Hepatocyte (in vitro differentiated cells): ENCODE measurements at places on chromosomes 13 and 19.

DNA sequence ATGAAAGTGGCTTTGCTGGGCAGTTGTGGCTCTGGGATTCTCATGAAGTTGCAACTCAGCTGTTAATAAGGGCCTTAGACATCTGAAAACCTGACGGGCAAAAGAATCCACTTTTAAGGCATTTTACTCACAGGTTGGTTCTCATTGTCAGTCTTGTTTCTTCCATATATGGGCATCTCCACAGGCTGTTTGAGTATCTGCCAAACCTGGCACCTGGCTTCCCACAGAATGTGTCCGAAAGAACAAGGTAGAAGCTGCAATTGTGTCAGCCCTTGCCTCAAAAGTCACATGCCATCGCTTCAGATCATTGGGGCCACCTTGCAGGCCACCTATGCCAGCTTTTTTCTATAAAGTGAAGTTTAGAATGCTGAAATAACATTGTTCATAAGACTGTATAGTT lies 102.4 kb downstream of the KCTD12 start:
- DNase-seq: no peak
- H3K4me1 ChIP-seq: no peaks in the 10 kb centered on the region
- H3K4me3 ChIP-seq: no peak overlapping the region
- H3K27ac ChIP-seq: no peak overlapping the region
- no peaks in the 10 kb centered on the region for H3K27me3 ChIP-seq

GRCh38 chr19:5050067-5050656 lies 81.2 kb downstream of the KDM4B start:
- H3K27me3 ChIP-seq: no peaks in the 10 kb centered on the region
- H3K27ac ChIP-seq: no peak overlapping the region
- H3K36me3 ChIP-seq: no peaks in the 10 kb centered on the region

DNA sequence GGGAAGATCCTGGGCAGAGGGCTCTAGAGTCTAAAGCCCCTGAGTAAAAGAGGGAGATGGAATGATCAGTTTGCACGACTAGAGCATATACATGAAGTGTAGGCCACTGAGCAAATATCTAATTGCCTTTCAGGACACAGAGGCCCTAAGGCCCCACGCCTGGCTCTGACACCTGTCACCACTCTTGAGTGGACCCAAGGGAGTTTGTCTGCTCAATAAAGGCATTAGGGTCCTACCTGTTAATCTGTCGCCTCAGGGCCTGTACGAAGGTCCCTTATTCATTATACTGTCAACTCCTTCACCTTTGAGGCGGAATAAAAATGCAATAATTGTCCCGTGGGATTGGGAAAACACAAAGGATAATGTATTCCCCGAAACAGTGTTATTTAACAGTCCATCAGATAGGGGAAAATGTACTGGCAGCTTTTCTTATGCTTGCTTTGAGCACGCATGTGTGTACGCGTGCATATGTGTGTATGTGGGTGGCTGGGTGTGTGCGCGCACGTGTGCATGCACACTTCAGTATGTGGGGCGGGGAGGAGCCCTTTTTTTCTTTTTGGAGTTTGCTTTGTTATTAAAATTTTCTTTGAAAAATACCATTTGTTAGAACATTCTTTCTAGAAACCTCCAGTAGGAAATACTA lies 161.8 kb upstream of the SERP2 start:
- H3K4me3 ChIP-seq: no peak overlapping the region
- peaks cover 4% of the 10 kb centered on the region for H3K4me1 ChIP-seq
- no peak for DNase-seq
- H3K27me3 ChIP-seq: no peaks in the 10 kb centered on the region
- H3K27ac ChIP-seq: no peak overlapping the region

- H3K4me3 ChIP-seq: no peak overlapping the region
- H3K27ac ChIP-seq: no peak overlapping the region
- DNase-seq: no peak
- H3K4me1 ChIP-seq: no peaks in the 10 kb centered on the region
- no peaks in the 10 kb centered on the region for H3K27me3 ChIP-seq
These were observed 1129.3 kb upstream of the PCDH20 start for GRCh38 chr13:62544928-62545327.

DNA sequence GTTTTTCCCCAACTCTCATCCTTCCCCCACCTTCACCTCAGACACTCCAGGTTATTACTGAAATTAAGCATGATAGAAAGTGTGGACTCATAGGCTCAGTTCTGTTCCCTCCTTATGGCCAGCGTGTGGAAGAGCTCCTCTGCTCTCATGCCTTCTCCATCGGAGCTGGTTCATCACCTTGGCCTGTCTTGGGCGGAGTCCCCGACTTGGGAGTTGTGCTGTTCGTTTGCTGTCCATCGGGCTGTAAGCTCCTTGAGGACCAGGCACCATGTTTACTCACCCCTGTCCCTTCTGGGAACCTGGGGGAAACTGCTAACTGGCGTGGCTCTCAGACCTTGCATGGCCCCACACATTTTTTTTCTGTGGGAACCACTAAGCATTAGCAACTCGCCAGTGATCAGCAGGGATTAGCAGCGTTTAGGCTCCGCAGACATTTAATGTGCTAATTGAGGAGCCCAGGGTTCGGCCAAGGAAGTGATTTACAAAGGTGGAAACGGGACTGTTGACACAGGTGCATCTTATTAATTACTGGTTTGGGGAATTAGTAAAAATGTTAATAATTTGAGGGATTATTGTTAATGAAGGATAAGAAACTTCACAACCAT lies 123.8 kb downstream of the TM9SF2 start:
- no peaks in the 10 kb centered on the region for H3K27me3 ChIP-seq
- peaks cover 6% of the 10 kb centered on the region for H3K4me1 ChIP-seq
- no peak for DNase-seq

DNA sequence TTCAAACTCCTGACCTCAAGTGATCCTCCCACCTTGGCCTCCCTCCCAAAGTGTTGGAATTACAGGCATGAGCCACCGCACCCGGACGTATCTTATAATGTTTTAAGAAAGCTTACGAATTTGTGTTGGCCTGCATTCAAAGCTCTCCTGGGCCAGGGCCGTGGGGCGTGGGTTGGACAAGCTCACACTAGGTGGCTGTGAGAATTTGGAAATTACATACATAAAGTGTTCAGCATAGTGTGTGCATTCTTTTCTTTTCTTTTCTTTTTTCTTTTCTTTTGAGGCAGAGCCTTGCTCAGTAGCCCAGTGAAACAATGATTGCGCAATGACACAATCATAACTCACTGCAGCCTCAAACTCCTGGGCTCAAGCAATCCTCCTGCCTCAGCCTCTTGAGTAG lies 2.6 kb downstream of the ZSWIM4 start:
- peaks cover 15% of the 10 kb centered on the region for H3K4me1 ChIP-seq
- H3K27me3 ChIP-seq: no peaks in the 10 kb centered on the region
- no peak for DNase-seq
- H3K36me3 ChIP-seq: no peaks in the 10 kb centered on the region
- no peak overlapping the region for H3K27ac ChIP-seq

GRCh38 chr19:50815439-50815838 lies 8.1 kb downstream of the KLK1 start:
- H3K4me3 ChIP-seq: no peak overlapping the region
- H3K4me1 ChIP-seq: peaks cover 2% of the 10 kb centered on the region
- H3K27ac ChIP-seq: no peak overlapping the region
- DNase-seq: no peak

- peak; percentile 87 for DNase-seq
- peak overlapping the region; percentile 87 for H3K27ac ChIP-seq
- H3K27me3 ChIP-seq: no peaks in the 10 kb centered on the region
These were observed 2.1 kb upstream of the CIRBP start for GRCh38 chr19:1266916-1267476.

DNA sequence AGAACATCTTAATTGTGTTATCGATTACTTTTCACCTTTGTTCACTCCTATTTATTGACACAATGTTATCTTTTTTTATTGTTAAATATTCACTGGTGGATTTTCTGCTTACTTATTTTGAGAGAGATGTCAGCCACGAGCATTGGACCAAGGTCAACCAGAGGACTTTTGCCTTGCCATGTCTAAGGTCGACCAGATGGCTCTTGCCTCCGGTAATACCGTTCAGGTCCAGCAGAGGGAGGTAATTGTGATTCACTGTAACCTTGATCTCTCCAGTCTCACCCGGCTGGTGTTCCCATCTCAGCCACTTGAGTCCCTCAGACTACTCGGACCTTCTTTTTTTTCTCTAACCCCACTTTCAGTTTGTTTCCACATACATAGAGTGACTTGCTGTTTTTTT lies 1438.1 kb downstream of the UQCRFS1 start:
- H3K27ac ChIP-seq: no peak overlapping the region
- no peaks in the 10 kb centered on the region for H3K27me3 ChIP-seq
- H3K36me3 ChIP-seq: no peaks in the 10 kb centered on the region
- no peak for DNase-seq
- H3K4me3 ChIP-seq: no peak overlapping the region

- no peaks in the 10 kb centered on the region for H3K36me3 ChIP-seq
- no peaks in the 10 kb centered on the region for H3K27me3 ChIP-seq
- H3K27ac ChIP-seq: no peak overlapping the region
- H3K4me1 ChIP-seq: no peaks in the 10 kb centered on the region
- no peak overlapping the region for H3K4me3 ChIP-seq
These were observed 130.2 kb downstream of the IRS2 start for GRCh38 chr13:109656206-109656605.

- H3K27ac ChIP-seq: no peak overlapping the region
- H3K4me3 ChIP-seq: no peak overlapping the region
- no peaks in the 10 kb centered on the region for H3K27me3 ChIP-seq
- H3K4me1 ChIP-seq: no peaks in the 10 kb centered on the region
- no peak for DNase-seq
- no peaks in the 10 kb centered on the region for H3K36me3 ChIP-seq
These were observed 440.0 kb downstream of the KCTD12 start for GRCh38 chr13:76446191-76446590.

DNA sequence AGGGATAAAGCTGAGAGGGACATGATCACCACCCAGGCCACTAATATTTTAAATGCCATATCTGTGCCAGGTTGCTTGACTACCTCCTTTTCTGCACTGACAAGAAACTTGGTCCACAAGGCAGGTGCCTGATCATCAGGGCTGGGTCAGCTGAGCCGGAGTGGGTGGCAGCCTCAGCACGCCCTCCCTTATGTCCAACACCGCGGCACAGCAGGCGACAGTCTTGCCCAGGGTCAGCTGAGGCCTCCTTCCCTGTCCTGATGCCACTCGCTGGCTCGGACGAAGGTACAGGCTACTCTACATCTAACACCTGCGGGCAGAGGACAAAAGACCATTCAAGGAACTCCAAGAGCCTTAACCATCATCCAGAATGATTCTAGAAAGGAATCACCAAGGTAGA lies 16.9 kb downstream of the ZC3H4 start:
- H3K4me3 ChIP-seq: no peak overlapping the region
- peaks cover 63% of the 10 kb centered on the region for H3K4me1 ChIP-seq
- DNase-seq: no peak
